A549 treated with ZK216348 at 1 μM for 4 hours (cell line): ENCODE measurements at places on chromosomes 7 and 10. TPM values are rescaled to one million over a fixed set of nuclear protein-coding genes. Genes with fewer than 3 reads are reported as not detected.

ZNF804B gene
- total RNA-seq, result not detected in 5 replicates

PDE6C gene
- total RNA-seq, result not detected in 5 replicates

ACTR1A gene
- 83.8 to 98.2 TPM (median 93.1 TPM) in 5 replicates for total RNA-seq

SLC18A3 gene
- total RNA-seq, result not detected in 5 replicates

CTAGE4 gene
- total RNA-seq, result not detected in 5 replicates

MCM10 gene
- total RNA-seq, result 20.0 to 30.1 TPM (median 23.6 TPM) in 5 replicates

LRRC18 gene
- total RNA-seq, result not detected in 5 replicates

MACC1 gene
- not detected in 5 replicates for total RNA-seq

MBL2 gene
- not detected in 5 replicates for total RNA-seq

HOXA1 gene
- 2.7 to 4.7 TPM (median 3.8 TPM) in 5 replicates for total RNA-seq

ARMH3 gene
- total RNA-seq, result 8.3 to 13.7 TPM (median 11.9 TPM) in 5 replicates

PCBD1 gene
- total RNA-seq, result 188 to 260 TPM (median 234 TPM) in 5 replicates

EVX1 gene
- total RNA-seq, result 0.14 to 0.19 TPM (median 0.15 TPM) in 3 of 5 replicates, not detected in the others

GALNT17 gene
- total RNA-seq, result not detected in 5 replicates

ANXA7 gene
- 107 to 140 TPM (median 108 TPM) in 5 replicates for total RNA-seq

LIPM gene
- not detected in 5 replicates for total RNA-seq

PRKAR2B gene
- 1.5 to 3.8 TPM (median 3.0 TPM) in 5 replicates for total RNA-seq
